ENCODE measurements at places on chromosomes 13 and 19.

DNA sequence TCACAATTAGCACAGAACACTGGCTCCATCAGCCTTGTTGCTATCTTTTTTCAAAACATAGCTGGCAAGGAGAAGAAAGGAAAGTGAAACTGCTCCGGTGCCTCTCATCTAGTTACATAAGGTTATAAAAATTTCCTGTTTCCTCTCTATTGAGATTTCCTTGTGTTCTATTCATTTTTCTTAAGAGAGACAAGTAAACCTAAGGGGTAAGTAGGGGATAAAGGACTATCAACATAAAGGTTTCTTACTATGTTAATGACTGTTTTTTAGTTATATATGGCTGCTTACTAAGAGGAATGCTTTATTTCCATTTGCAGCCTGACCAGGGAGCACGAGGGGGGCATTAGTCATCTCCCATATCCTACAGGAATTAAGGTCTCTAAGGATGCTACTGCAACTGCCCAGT lies 73.2 kb upstream of the MLNR start:
- DNase-seq, result no peak

- DNase-seq, result no peak
Measured at GRCh38 chr19:33781996-33782395, 14.7 kb upstream of the KCTD15 start.

- no peak for DNase-seq
Measured at GRCh38 chr13:30679483-30680330, 55.6 kb upstream of the ALOX5AP start.

- DNase-seq, result no peak
Measured at GRCh38 chr19:12888006-12888603, 1.1 kb upstream of the KLF1 start.

- DNase-seq, result no peak
Measured at GRCh38 chr19:51469162-51469561, 9.2 kb upstream of the CEACAM18 start.

DNA sequence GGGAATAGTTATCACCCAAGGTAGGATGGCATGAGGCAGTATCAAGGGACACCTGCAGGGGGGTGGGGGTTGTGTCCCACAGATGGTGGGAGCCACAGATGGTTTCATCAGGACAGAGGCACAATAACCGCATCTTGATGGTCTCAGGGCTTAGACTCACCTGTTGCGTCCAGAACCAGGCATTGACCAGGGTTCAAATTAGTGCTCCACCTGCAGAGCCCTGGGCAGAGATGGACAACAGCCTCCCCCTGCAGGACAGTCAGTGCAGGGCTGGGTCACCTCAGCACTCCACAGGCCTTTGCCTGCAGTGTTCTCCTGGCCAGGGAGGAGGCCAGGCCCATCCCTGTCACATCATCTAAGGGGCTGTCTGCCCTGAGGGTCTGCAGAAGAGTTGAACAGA lies 14.5 kb upstream of the CEACAM1 start:
- no peak for DNase-seq

DNA sequence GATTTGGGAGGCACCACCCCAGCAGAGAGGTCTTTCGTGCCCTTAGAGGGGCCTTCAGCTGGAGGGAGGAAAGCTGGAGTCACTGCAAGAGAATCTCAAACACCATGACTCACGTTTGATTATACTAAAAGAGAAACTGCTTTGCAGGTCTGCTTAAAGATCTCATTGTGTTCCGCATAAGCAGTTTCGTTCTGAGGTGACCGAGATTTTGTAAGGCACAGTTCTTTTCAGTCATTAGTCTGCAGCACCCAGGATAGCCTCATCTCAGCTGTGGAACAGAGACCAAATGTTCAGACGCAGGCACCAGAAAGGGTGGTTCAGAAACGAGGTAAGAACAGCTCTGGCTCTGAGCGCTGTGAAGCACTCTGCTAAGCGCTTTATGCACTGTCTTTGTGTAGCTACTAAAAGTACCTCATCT lies 71.2 kb upstream of the GTF3A start:
- no peak for DNase-seq

GRCh38 chr13:50676602-50677001 lies 166.9 kb downstream of the DLEU7 start:
- DNase-seq, result no peak

DNA sequence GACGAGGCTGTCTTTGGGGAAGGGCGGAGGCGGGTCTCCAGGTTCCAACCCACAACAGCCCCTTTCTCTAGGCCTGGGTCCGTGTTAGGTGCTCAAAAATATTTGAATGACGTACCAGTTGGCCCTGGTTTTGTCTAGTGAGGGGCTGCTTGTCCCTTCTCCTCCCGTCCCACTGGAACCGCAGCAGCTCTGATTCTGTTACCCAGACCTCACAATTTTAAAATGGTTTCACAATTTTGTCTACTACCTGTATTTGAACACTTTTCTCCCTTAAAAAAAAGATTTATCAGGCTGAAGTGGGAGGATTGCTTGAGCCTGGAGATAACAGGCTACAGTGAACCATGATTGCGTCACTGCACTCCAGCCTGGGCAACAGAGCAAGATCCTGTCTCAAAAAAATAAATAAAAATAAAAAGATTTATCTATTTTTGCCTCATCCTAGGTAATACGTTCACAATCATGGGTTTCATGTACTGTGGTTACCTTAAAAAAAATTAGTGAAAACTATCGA lies 1.3 kb upstream of the IRF2BP1 start:
- no peak for DNase-seq

DNA sequence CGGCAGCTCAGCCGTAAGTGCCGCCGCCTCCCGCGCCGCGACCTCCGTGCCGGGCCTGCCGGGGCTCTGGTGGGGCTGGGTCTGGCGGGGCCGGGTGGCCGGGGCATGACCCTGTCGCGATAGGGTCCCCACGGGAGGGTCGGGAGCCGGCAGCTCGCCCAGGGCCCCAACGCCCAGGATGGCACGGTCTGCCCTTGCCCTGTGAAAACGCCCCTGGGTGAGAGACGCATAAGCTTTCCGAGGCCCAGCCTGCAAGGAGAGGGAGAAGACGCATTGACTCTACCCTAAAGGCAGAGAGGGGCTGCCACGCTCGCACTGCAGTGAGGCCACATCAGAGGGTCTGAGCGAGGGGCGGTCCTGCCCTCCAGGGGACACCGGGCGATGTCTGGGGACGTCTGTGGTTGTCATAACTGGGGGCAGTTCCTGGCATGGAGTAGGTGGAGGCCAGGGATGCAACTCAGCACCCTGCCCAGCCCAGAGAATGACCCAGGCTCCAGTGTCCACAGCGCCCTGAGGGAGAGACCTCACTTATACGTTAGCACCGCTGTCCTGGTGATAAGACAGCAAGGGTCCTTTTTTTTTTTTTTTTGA lies 539 bp downstream of the ZNF554 start:
- no peak for DNase-seq

GRCh38 chr19:30357580-30357954 lies 14.6 kb upstream of the ZNF536 start:
- no peak for DNase-seq

DNA sequence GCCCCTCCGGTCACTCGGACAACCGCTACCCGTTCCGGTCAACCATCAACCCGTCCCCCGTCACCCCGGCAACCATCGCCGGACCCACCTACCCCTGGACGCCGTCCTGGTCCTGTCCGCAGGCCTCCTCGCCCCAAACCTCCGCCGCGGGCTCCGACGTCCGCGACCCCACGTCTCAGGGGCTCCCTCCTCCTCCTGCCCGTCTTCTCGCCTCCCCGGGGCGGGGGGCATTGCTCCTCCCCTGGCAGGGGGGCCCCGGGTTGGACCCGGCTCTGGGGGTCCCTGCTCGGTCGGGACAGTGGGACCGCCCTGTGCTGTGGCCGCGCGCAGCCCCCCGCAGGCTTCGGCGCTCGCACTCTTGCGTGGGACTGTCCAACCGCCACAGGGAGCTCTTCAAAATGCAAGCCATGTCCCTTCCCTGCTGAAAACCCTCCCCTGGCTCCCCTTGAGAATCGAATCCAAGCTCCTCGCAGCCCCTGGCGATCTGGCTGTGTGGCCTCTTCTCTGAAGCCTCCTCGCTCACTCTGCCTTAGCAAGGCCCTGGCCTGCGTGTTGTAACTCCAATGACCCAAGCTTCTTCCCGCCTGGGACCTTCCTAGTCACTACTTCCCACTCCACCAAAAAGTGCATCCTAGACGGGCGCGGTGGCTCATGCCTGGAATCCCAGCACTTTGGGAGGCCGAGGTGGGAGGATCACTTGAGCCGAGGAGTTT lies 8.4 kb downstream of the EPHX3 start:
- DNase-seq, result no peak

DNA sequence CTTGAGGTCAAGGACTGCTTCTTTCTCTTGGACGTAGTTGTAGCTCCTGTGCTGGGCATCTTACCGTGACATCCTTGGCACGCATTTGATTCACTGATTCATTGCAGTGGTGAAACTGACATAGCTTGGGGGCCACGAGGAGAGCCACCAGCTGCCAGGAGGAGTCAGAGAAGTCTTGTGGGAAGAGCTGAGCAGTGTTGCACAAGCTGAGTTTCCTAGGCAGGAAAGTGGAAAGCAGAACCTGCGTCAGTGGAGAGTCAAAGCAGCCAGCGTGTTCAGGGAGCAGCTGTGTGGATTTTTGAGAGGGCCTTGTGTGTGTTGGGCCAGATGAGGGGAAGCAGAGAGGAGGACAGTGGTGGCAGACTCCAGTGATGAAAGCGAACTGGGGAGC lies 5.3 kb upstream of the GPR183 start:
- no peak for DNase-seq

- DNase-seq, result no peak
Measured at GRCh38 chr13:48431431-48431830, 18.5 kb upstream of the LPAR6 start.

DNA sequence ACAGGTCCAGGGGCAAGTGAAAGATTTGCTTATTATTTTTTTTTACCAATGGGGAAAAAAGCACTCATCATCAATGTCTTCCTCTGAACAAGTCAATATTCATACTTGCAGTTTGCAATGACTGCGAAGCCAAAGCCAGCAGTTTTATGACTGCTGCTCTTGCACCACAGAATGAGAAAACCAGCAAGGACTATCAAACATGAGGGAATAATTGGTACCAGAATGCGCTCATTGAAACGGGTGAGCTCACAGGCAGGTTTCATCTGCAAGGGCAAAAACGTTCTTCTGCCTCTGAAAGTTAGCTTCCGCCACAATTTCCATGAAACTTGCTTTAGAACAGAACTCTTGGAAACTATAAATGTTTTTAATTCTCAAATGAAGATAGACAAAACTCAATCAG lies 5.5 kb downstream of the DLEU7 start:
- no peak for DNase-seq

- no peak for DNase-seq
Measured at GRCh38 chr19:41915776-41916414, 12.4 kb downstream of the ERFL start.

Measured in activated gamma-delta T cell (primary cell).